Stimulated activated CD8-positive, alpha-beta memory T cell treated with anti-CD3 and anti-CD28 coated beads, Interleukin-12 subunit alpha, Interleukin-12 subunit beta, amount 100 ng/mL, for 1 hour (primary cell): ENCODE measurements at places on chromosomes 1 and 21.

DNA sequence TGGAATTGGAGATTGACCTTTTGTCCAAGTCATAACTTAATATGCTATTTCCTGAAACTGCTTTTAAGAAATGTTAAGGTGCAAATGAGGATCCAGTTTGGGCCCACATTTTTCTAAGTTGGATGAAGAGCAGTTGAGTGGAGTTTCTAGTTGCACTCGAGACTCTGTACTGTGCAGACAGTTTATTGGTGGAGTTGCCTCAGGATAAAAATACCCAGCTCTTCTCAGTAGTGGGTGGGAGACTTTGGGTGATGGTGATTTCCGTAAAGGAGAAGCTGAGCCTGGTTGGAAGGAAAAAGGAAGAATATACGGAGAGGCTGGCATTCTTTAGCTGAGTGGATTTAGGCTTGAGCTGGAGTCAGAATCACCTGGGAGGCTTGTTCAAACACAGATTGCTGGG is 49.9 kb downstream of the CAMTA1 start:
- DNase-seq = no peak

DNA sequence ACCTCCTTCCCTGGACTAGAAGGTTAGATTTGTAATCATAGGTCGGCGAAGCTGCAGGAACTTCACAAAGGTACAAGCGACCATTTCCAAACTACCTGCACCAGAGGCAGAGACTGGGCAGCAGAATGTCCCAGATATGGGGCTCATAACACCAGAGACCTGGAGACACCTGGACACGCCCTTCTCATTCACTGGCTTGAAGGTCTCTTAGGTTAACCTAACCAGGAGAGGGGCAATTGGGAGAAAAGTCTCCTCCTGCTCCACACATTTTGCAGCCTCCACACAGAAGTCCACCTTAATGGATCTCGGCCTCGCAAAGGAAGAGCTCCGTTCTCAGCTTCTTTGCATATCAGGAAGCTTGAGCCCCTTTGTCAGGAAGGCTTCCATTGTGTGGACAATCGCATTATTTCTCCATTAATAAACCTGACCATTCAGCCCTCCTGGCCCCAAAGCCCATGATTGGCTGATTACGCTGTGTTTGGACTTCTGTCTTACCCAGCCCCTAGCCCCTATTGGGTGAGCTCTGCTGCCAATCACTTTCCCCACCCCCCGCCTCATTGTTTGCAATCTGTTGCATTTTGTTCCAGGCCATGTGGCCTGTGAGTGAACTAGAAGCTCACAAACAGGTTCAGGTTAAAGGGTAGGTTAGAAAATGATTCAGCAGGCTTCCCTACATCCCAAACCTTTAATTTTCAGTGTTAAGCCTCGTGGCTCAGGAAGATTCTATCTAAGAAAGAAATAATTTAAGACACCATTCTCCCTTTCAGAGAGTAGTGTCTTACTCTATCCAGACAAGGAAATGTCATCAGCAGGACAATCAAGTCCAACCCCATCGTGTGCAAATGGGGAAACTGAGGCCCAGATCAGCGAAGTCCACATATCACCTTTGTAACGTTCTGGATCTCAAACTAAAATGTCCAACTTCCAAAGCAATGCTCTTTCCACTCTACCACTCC is 2.8 kb downstream of the MYCL start:
- DNase-seq = no peak

DNA sequence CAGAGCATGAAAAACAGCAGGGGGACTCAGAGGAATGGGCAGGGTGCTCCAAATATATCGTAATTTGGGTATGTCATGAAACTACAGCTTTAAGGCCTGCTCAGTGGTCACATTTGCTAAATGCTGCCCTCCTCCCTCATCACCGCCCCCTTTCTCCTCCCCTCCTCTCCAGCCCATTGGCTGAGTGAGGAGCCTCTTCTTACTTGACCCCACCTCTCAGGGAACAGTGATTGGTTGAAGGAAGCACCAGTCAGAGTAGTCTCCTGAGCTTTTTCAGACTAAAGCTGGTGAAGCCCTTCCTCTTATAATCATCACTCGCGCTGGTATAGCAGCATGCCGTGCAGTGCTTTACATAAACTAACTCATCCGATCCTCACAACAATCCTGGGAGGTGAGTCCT is 10.0 kb upstream of the TTC39A start:
- DNase-seq = no peak

DNA sequence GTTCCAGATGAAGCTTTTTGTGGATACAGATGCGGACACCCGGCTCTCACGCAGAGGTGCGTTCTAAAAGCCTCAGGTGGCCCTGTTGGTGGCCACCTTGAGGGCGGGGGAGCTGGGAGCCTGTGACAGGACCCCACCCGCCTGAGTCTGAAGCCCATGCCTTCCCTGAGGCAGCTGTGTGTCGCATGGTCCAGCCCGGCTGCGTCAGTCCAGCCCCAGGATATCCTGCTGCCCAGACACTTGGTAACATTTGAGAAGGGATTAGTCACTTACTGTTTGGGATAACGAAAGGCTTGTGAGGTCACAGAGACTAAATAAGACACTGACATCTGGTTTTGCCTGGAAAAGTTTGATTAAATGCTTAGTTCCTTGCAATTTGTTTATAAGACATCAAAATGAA is 68.9 kb downstream of the UCK2 start:
- DNase-seq = no peak

DNA sequence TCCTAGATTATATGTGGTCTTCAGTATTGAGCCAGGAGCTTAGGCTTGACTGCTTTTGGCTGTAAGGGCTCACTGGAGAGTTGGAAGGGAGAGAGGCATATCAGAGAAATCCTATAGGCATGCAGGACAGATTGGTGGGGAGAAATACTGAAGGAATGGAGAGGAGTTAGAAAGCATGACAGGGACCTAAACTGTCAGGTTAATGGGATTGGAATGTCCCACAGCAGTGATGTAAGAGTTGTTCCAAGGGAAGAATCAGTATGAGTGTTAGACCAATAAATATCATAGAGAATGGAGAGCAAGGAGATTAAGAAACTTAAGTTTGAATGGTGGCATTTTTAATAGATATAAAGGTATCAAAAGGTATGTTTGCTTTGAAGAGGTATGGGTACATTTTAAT is 39.7 kb downstream of the SLC35A3 start:
- no peak for DNase-seq

GRCh38 chr1:155307247-155307740 is 1.4 kb upstream of the FDPS start:
- no peak for DNase-seq

- no peak for DNase-seq
These were observed 8.1 kb upstream of the CENPL start for GRCh38 chr1:173832748-173833147.

DNA sequence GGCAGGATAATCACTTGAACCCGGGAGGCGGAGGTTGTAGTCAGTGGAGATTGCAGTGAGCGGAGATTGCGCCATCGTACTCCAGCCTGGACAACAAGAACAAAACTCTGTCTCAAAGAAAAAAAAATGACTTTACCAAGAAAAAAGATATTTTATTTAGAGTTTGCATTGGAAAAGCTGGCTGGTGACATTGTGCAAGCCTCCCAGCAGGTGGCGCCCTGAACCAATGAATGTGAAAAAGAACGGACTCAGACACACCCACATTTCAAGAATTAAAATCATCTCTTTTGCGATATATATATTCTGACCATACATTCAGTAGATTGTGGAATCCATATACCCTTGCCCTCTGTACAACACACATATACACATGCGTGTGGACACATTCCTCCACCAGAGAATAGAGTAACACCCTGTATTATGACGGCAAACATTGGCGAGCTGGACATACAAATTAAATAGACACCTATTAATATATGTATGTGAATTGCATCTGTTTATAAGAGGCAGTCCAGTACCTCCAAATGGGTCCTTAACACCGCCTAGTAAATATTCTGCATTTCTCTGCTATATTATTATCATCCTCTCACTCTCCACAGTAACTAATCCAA is 39.0 kb upstream of the CADM3 start:
- peak; percentile 50 for DNase-seq
